ENCODE measurements at places on chromosomes 1 and 21.

- no peak for DNase-seq
Measured at GRCh38 chr1:37575692-37576091, 19.0 kb downstream of the DNALI1 start.

DNA sequence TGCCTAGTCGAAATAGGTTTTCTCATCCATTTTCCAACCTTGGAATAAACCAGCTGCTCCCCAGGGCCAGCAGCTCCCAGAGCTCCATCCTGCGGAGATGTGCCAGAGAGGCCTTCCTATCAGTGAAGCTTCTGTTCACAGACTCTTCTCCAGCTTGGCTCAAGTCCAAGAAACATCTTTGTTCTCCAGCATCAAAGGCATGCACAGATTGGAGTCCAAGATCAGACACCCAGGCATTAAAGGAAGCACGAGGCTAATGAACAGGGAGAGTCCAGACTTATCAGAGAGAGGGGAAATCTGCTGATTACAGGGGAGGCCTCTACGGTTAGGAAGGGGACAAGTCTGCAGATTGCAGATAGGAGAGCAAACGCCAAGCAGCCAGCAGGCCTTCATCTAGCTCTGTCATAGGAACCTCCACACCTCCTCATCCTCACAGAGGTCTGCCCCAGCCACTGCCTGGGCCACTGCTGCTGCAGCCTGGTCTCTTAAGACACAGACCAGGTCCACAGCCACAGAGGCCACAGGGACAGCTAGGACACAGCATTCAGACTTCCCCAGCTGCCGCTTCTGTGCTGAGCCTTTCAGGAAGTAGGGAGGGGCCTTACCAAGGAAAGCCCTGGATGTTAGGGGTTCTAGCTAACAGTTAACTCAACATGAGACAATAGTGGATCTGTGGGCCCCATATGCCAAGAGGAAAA lies 3.4 kb downstream of the PRR9 start:
- DNase-seq = no peak

DNA sequence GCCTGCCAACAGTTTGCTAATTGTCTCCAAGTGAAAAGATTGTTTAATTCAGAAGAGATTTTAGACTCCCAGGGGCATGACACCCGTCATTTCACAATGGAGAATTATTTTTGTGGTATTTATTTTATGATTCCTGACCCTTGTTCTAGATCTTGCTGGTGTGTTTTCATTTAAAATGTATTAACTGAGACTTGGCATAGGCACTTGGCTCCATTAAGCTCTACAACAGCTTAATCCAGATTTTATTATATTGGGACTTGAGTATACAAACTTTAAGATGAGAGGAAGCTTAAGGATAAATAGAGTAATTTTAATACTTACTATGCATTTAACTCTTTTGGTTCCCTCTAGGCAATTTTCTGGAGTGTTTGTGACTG lies 101.3 kb upstream of the KCNE2 start:
- DNase-seq = no peak

- no peak for DNase-seq
Measured at GRCh38 chr1:7469255-7469938, 301.7 kb upstream of the VAMP3 start.

DNA sequence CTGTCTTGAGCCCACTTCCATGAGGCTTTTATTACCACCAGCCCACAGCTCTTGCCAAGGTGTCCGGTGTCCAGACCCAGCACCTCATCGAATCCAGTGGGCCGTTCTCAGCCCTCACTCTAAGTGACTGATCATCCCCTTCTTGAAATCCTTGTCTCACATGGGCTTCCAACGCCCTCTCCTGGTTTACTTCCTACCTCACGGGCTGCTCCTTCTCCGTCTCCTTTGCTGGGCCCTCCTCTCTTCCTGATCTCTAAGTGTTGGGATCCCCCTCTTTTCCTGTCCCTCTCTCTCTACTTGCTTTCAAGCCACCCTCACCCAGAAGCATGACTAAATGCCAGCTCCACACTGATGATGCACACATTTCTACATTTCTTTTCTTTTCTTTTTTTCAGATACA lies 9.0 kb upstream of the RHBG start:
- no peak for DNase-seq

DNA sequence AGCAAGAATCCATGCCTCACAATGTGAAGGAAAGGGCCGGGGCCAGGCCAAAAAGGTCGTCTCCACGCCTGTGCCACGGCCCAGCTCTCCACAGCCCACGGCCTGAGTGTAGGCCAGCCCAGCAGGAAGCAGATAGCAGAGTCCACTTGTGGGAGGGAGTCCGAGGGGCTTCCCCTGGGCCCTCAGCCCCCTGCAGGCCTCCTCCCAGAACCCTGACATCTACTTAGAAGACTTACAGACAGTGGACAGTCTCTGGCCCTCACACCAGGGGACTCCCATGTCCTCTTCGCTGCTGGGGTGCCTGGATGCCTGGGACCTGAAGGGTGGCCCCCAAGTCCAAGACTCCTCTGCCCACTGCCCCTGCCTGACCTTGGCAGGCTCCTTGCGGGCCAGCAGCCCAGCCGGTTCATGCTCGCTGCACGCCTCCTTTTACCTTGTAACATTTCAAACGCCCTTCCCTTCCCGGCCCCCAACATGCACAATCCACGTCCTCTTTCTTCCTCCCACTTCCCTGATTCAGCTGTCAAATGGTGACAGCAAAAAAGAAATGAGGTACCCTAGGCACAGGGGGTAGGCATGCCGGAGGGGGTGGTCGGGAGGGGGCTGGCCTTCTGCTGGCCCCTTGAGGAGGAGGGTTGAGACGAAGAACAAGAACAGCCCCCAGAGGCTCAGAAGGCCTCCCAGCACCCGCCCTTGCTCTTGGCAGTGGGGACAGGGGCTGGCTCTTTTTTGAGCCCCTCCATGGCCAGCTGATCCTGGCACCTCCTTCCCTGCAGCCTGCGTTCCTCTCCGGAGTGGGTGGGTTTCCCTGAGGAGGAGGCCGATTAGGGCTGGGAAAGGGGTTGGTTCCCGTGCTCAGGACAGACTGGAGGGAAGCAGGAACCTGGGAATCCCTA lies 997 bp upstream of the PTPN7 start:
- no peak for DNase-seq

- DNase-seq = no peak
Measured at GRCh38 chr1:54105736-54106269, 47.0 kb downstream of the CDCP2 start.

- no peak for DNase-seq
Measured at GRCh38 chr1:70504821-70505193, 93.7 kb downstream of the CTH start.

GRCh38 chr1:116106646-116107045 lies 4.6 kb upstream of the MAB21L3 start:
- DNase-seq = no peak

DNA sequence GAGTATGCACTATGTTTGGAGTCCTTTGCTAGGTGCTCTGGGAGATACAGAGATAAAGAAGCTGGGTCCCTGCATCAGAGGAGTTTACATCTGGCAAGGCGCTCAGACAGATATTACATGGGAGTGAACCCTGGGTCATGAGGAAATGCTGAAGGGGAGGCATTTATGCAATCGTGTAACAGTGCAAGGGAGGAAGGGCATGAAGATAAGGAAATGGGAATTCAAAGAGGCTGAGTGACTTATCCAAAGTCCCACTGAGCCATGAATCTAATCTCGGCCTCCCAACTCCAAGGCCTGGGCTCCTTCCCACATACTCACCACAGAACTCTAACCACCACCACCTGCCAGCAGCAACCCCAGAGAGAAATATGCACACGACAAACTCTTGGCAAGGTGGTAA lies 51.6 kb downstream of the FAM163A start:
- DNase-seq = no peak

DNA sequence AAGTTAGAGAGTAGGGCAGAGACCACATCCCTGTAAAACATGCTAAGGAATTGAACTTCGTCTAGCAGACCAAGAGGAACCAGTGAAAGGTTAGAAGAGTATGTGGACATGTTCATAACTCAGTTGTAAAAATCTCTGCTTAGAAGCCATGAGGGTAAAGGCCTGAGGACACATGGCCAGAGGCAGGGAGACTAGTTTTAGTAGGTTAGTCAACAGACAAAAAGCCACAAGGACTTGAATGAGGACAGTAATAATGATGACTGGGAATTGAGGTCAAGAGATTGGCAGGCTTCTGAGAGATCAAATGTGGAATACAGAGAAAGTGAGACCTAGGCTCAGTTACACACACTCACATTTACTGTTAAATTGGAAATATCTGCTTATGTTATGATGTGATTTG lies 205.5 kb upstream of the HOOK1 start:
- DNase-seq = no peak

GRCh38 chr1:89112871-89113613 lies 12.9 kb downstream of the GBP2 start:
- DNase-seq = no peak

DNA sequence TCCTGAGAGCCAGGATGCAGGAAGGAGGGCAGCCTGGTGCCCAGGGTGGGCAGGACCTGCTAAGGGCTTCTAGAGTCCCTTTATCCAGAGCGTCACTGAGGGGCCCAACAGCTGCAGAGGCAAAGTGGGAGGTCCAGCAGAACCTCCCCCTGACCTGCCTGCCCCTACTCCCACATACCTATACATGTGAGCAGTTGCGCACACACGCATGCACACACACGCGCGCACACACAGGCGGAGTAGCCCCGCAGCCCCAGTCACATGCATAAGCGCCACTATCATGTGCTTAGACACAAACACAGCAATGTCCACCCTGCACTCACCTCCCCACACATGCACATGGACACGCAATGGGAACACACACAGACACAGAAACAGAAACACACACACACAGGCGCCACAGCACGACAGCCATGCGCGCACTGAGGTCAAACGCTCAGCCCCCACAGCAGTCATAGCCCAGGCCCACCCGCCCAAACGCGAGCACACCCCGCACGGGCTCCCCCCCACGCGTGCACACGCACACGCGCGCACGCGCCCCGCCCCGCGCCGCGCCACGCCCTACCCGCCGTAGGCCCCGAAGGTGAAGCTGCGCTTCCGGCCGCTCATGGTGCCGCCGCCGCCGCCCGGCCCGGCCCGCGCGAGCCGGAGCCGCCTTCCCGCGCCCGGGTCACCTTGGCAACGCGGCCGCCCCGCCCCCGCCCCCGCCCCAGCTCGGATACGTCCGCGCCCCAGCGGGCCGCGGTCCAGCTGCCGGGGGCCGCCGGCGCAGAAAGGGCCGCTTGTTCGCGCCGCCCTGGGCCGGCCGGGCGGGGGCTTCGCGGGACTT lies 17.7 kb downstream of the RAP1GAP start:
- no peak for DNase-seq

GRCh38 chr1:202058001-202058908 lies 47.9 kb downstream of the ELF3 start:
- no peak for DNase-seq

- DNase-seq = no peak
Measured at GRCh38 chr1:177164380-177165068, at the start of gene ASTN1. TSS of gene ASTN1 (minus strand) at chr1:177164712. CDS start at chr1:177164676, 36 bp downstream.

DNA sequence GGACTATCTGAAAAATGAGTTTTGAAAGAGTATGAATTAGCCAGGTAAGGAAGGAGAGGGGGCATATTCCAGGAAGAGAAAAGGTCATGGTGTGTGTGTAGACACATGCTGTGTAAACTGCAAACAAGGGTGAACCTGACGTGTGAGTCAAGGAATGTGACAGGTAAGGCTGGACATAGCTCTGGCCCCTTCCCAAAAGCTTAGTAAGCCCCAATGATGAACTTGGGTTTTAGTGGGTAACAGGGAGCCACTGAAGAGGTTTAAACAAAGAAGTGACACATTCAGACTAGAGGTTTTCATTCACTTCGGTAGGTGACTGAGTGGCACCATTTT lies 36.7 kb downstream of the EGLN1 start:
- DNase-seq = no peak

Data from thoracic aorta (tissue), 2 donors.